ENCODE measurements at places on chromosomes 5 and 9.

DNA sequence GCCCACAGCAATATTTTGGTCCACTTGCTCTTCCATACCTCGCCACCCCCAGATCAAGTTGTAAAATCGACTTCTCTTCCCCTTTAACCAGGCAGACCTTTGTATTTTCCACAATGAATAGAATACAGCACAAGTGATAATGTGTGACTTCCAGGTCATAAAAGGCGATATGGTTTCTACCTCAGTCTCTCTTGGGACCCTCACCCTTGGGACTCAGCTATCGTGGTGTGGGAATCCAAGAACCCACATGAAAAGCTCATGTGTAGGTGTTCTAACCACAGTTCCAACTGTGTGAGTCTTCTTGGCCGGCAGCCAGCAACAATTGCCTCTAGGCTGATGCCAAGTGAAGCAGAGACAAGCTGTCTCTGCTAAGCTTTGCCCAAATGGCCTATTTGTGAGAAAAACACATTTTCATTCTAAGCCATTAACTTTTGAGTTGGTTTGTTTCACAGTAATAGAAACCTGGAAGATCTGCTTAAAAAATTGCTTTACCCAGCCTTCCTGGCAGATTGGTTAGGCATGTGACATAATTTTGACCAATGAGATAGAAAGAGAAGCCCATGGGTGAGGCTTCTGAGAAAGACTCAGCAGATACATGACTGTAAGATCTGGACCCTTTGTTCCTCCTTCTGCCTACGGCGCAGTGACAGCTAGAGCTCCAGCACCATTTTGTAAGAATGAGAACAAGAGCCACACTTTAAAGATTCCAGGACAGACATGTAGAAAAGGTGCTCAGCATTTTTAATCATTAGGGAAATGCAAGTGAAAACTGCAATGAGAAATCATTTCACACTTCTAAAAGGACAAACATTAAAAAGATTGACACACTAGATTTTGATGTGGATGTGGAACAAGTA lies 18.3 kb upstream of the MLLT3 start:
- peak; percentile 65 for DNase-seq

DNA sequence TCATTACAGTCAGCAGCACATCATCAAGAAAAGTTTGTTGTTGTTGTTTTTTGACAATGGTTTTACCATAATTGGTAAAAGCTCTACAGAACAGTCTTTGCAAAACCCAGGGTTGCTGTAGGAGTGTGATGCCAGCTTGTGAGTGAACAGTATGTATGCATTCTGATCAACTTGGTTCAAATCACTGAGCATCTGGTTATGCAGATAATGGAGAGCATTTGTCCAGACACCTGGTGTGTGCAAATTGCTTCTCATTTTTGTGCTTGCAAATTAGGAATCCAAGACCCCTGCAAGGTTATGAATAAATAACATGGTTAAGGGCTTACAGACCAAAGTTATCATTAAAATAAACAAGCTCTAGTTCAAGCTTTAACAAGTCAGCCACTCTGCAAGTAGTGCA lies 448.7 kb upstream of the ACTBL2 start:
- no peak for DNase-seq

DNA sequence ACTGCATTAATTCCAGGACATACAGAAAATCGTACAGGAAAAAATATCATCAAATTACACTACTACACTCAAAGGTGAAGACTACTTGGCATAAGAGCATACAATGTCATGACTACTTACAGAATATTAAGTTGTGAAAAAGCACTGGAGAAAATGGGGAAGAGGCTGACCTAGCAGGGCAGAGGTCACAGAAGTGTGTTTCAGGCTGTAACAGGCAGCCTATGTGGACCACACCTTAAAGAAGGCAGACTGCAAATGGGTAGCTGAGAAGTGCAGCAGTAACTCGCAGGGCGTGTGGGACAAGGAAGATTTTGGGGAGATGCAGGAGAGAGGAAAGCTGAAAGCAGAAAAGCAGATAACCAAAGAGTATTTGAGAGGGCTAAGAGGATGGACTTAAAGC lies 167.0 kb upstream of the PIK3R1 start:
- DNase-seq: no peak

DNA sequence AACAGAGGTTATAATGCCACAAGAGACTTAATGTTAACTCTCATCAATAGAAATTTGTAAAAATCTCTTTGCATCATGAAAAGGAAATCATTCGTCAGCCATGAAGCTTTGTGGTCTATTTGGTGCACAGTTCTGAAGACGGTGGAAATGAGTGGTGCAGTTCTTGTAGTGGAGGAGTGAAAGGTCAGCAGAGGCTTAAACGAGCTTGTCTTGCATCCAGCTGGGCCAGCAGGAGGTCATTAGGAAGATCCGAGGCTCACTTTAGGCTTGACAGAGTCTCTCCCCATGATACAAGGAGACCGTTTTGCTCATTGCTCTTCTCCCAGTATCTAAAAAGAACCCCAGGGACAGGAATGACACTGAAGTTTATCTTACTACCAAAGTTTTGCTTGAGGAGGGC lies 440.8 kb downstream of the BNC2 start:
- no peak for DNase-seq

DNA sequence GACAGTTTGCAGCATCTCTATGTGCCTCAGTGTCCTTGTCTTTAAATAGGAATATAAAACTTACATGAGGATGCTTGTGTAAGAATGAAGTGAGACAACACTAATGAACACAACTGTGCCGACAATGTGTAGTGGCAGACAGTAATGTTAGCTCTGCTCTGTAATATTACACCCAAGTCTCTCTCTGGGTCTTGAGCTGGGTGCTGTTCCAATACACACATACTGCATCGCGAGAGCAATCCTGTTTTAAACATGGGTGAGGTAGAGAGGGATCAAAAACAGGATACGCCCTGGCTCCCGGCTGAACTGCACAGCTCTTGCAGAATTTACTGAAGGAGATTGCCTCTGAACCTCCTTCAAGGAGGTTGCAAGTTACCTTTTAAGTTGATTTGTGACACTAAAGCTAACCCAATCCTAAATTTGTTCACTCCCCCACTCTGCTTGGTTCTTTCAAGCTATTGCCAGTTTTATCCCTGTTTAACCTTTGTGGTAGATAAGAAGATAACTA lies 155.2 kb upstream of the ISL1 start:
- no peak for DNase-seq

- DNase-seq: no peak
These were observed 412.7 kb upstream of the BRINP1 start for GRCh38 chr9:119781886-119782285.
